Naive thymus-derived CD8-positive, alpha-beta T cell (primary cell): ENCODE measurements at places on chromosomes 1 and 21. TPM values are rescaled to one million over a fixed set of nuclear protein-coding genes. Genes with fewer than 3 reads are reported as not detected.
A peak's percentile ranks its signal among the peaks of the same experiment; 100 is the strongest.

DNA sequence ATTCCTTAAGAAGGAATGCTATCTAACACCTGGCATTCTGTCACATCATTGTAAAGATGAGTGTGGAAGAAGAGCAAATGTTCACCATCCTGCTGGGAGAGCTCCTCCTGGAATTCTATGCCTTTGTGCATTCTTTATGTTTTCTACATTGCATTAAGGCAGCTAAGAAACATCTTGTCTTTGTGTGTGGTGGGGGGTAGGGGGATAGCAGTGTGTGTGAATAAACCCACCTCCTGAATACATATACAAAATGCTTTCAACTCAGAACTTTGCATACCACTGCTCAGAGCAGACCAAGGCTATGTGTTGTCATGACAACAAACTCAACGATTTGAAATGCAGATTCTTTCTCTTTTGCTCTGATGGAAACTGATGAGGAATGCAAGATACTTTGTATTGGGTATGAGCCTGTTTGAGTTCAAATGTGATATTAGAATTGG is 193.6 kb upstream of the KAZN start:
- peaks cover 21% of the 10 kb centered on the region for H3K27me3 ChIP-seq
- H3K4me3 ChIP-seq: no peak overlapping the region
- no peaks in the 10 kb centered on the region for H3K36me3 ChIP-seq
- DNase-seq: no peak

GRCh38 chr1:175015243-175015642 is 8.0 kb downstream of the MRPS14 start:
- peak overlapping the region; percentile 83 for H3K27ac ChIP-seq
- DNase-seq: no peak
- peaks cover 6% of the 10 kb centered on the region for H3K4me1 ChIP-seq
- H3K36me3 ChIP-seq: peaks cover 3% of the 10 kb centered on the region

DNA sequence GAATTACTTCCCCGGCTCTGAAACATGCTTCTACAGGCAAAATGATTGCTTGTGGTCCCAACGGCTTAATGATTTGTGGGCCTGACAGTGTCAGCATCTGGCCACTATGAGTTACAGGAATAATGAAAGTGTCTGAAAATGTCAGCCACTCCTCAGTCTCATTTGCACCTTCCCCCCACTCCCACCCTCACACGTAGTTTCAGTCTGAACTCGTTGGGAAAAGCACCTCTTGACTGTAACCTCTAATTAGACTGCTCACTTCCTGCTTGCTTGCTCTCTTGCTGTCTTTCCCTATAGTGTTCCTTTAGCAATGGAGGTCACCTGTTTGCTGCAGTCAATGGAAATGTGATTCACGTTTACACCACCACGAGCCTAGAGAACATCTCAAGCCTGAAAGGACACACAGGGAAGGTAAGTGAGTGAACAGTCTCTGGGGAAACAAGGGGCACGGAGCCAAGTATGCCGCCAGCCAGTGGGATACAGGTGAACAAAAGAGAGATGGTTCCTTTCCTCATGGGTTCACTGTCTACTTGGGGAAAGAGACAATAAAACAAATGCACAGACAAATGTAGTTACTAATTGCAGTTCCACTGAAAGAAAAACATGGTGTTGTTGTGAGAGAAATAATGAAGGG is 27.1 kb downstream of the CFAP57 start:
- DNase-seq: no peak
- H3K27ac ChIP-seq: no peak overlapping the region
- no peak overlapping the region for H3K4me3 ChIP-seq
- no peaks in the 10 kb centered on the region for H3K4me1 ChIP-seq
- peaks cover 8% of the 10 kb centered on the region for H3K27me3 ChIP-seq

DNA sequence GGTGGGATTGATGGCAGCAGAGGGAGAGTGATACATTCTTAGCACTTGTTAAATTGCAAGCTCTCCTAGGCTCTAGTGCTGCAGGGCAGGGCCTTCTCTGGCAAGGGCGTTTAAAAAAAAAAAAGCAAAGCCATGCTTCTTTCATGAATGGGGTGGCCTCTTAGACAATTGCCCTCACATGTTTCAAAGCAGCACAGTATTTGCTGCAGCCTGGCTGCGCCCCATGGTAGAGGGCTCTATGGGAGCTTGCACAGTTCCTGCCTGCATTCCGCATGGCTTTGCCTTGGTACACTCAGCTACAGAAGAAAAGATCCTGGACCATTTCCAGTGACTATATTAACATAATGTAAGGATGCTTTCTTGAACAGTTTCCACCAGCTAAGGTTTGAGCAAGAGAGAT is 267.2 kb downstream of the ZNF648 start:
- no peaks in the 10 kb centered on the region for H3K36me3 ChIP-seq
- no peak overlapping the region for H3K27ac ChIP-seq
- H3K4me3 ChIP-seq: no peak overlapping the region
- H3K27me3 ChIP-seq: peaks cover 34% of the 10 kb centered on the region
- no peaks in the 10 kb centered on the region for H3K4me1 ChIP-seq

DNA sequence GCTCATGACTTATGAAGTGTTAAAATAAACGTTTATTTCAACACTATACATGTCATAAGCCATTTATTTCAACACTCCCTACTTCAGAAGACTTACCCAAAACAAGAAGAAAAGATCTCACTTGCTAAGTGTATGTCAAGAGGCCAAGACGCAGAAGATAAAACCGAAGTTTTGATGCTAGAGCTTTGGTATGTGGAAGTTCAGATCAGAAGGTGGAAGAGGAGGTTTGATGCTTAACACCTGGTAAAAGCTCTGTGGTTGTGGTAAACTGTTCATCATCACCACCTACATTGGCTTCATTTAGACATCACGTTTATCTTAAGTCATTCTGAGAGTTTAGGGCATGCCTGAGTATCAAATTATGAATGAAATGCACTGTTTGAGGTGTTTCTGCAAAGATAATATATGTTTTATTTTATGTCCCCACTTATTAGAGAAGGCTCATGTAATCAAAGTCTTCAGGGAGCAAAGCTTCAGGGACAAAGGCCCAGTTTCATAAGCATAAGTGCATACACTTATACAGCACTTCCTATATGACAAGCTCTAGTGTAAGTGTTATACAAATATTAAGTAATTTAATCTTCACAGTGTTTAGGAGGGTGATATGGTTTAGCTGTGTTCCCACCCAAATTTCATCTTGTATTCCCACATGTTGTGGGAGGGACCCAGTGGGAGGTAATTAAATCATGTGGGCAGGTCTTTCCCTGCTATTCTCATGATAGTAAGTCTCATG is 533.3 kb downstream of the PTBP2 start:
- peaks cover 20% of the 10 kb centered on the region for H3K36me3 ChIP-seq
- H3K27ac ChIP-seq: no peak overlapping the region

- H3K4me1 ChIP-seq: peaks cover 51% of the 10 kb centered on the region
- DNase-seq: peak; percentile 0
- H3K36me3 ChIP-seq: peaks cover 25% of the 10 kb centered on the region
Measured at GRCh38 chr1:149845416-149845815, 54.0 kb upstream of the BOLA1 start.

PBXIP1 gene
- total RNA-seq: 319 TPM
